ENCODE measurements at places on chromosomes 2 and 18. TPM values are rescaled to one million over a fixed set of nuclear protein-coding genes. Genes with fewer than 3 reads are reported as not detected.

The CGREF1 gene
- total RNA-seq, result 2.7 TPM

The NOL4 gene
- not detected for total RNA-seq

The ANKRD44 gene
- 123 TPM for total RNA-seq

The SATB2 gene
- total RNA-seq, result 0.17 TPM

The RAX gene
- 0.17 TPM for total RNA-seq

The UGT1A10 gene
- not detected for total RNA-seq

The SKOR2 gene
- not detected for total RNA-seq

The RAD51AP2 gene
- not detected for total RNA-seq

The POMC gene
- total RNA-seq, result 4.2 TPM

The ID2 gene
- 193 TPM for total RNA-seq

The RHOB gene
- 31.6 TPM for total RNA-seq

The MC4R gene
- not detected for total RNA-seq

The TRIM43 gene
- not detected for total RNA-seq

The TDRD15 gene
- 0.02 TPM for total RNA-seq

The GNLY gene
- total RNA-seq, result 21.5 TPM

The UGT1A3 gene
- total RNA-seq, result not detected

The SEPTIN10 gene
- 8.4 TPM for total RNA-seq

The ANKRD30BL gene
- not detected for total RNA-seq

The GKN2 gene
- not detected for total RNA-seq

The STPG4 gene
- not detected for total RNA-seq

The FECH gene
- 17.5 TPM for total RNA-seq

The FANCL gene
- total RNA-seq, result 27.9 TPM

The CYTIP gene
- total RNA-seq, result 388 TPM

The TAF4B gene
- total RNA-seq, result 12.7 TPM

The PROM2 gene
- 0.48 TPM for total RNA-seq

The THAP4 gene
- 44.5 TPM for total RNA-seq

The DBI gene
- total RNA-seq, result 150 TPM

The LYG1 gene
- total RNA-seq, result 1.2 TPM

The ARHGEF33 gene
- total RNA-seq, result 0.34 TPM

The PAX8 gene
- total RNA-seq, result 4.1 TPM

The ZNF385B gene
- not detected for total RNA-seq

The SLC9A2 gene
- not detected for total RNA-seq

The MSTN gene
- total RNA-seq, result not detected

The SH3BP4 gene
- total RNA-seq, result 0.46 TPM

The TOGARAM2 gene
- total RNA-seq, result 9.6 TPM

The PTPRN gene
- not detected for total RNA-seq

The COL4A3 gene
- total RNA-seq, result not detected

The SERPINB10 gene
- total RNA-seq, result not detected

The EVX2 gene
- not detected for total RNA-seq

The TTR gene
- total RNA-seq, result not detected

The SLC35F6 gene
- total RNA-seq, result 6.8 TPM

The STARD6 gene
- total RNA-seq, result not detected

The VWA3B gene
- not detected for total RNA-seq

The ABCB11 gene
- not detected for total RNA-seq

The ACMSD gene
- not detected for total RNA-seq

The LYG2 gene
- not detected for total RNA-seq

The ITGB6 gene
- total RNA-seq, result not detected

The AQP12A gene
- total RNA-seq, result not detected

The KIF1A gene
- 3.8 TPM for total RNA-seq

The SPATA3 gene
- total RNA-seq, result 0.24 TPM

The ANTXR1 gene
- not detected for total RNA-seq

The ITGA4 gene
- 46.5 TPM for total RNA-seq

The TMEM169 gene
- 2.7 TPM for total RNA-seq

The TRPM8 gene
- not detected for total RNA-seq

The EPAS1 gene
- total RNA-seq, result 51.0 TPM

The CCDC74B gene
- total RNA-seq, result 3.2 TPM

The LAMA3 gene
- total RNA-seq, result not detected

The PTH2R gene
- total RNA-seq, result not detected

The NEU4 gene
- total RNA-seq, result 0.36 TPM

The RGPD4 gene
- not detected for total RNA-seq

Data from activated CD4-positive, alpha-beta memory T cell treated with anti-CD3 and anti-CD28 coated beads for 36 hours (primary cell).